Activated T-cell treated with anti-CD3 and anti-CD28 coated beads, Interleukin-2, amount 50 U/mL, for 48 hours (primary cell): ENCODE measurements at places on chromosomes 7 and 10.
A peak's percentile ranks its signal among the peaks of the same experiment; 100 is the strongest.

- DNase-seq = no peak
Measured at GRCh38 chr7:16975712-16976111, 93.9 kb upstream of the AGR3 start.

DNA sequence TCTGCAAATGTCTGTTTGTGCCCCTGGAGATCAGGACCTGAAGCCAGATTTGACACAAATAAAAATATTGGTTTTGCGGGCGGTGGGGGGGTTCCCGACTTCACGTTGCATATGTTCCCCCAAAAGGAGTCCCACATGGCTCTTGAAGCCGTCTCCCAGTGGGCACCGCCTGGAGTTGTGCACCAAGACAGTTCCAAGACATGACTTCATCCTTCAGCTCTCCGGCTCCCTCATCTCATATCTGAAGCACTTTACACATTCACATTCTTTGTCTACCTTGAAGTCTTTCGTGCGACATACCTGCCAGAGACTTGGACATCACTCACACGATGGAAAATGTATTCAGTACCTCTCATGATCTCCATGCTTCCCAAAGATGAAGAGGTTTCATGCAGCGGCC lies 362.8 kb upstream of the FOXK1 start:
- no peak for DNase-seq

GRCh38 chr7:137579913-137580640 lies 236.5 kb upstream of the PTN start:
- DNase-seq = no peak

DNA sequence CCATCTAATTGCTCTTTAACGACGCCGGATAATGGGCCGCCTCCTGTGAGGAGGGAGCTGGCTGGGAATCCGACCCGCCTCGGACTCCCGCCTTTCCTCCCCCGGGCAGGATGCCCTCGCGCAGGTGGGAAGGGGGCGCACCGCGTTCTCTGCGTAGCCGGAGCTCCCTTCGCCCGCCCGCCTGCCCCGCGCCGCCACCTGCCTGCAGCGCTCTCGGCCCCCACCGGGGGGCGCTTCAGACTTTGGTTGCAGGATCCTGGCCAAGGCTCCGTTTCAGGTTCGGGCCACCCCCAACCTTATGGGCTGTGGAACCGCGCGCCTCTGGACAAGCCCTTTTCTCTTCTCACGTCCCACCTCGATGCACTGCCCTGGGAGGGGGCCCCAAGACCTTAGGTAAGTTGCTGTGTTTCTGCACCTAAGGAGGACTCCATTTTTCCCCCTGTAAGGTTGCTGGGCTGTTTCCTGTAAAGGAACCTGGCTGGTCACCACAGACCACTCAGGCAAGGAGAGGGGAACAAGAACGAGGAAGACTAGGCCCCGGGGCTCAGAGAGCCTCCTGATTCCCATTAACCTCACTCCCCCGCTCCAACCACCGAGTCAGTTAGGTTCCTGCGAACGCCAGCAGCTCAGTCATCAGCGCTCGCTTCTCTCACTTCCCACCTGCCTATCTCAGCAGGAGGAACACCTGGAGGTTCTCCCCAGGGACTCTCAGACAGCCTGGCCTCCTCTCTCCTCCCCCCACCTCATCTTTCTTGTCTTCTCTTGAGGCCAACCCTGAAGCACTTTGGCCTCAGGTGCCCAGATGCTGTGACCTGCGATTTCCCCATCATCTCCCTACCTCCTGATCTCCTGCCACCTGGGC lies 11.3 kb upstream of the KAZALD1 start:
- peak; percentile 90 for DNase-seq

DNA sequence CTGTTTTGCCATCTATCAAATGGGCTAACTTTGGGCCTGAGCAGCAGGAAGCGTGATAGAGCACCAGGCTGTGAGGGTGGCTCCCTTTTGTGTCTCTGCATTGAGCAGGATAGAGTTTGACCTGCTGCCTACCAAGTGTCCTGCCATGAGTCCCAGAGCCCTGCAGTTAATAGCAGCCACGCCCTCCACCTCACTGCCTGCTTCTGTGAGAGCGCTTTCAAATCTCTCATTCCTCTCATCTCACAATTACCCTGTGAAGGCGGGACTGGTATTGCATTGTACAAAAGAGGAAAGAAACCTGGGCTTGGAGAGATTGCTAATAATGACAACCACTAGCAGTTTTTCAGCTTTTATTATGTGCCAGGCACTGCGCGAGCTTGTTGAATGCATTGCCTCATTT lies 39.9 kb downstream of the UNC5B start:
- DNase-seq = no peak

DNA sequence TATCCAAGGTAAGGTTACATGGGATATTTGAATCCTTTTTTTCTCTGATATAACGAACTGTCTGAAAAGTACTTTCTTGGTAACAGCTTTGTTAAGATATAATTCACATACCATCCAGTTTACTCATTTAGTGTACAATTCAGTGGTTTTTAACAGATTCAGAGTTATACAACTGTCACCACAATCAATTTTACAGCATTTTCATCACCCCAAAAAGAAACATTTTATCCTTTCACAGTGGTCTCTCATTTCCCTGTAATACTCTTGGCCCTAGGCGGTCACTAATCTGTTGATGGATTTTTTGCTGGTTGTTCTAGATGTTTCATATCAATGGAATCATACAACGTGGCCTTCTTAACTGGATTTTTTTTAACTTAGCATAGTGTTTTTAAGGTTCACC lies 91.6 kb downstream of the GLCCI1 start:
- no peak for DNase-seq

DNA sequence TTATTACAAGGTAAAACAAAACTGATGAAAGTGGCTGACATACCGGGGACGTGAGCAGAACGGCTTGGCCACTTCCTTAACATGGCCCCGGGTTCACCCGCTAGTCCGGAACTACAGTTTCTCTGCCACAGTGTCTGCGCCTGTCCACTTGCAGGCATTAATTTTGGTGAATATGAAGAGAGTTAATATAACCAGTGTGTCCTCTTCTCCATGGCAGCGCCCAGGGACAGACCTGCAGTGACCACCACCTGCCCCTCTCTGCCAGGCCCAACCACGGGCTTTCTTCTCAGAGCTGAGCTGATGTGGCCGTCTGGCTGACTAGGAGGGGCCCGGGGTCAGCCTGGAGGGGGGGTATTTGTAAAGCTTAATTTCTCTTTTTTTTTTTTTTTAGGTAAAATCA lies 1.1 kb upstream of the NDUFB2 start:
- DNase-seq = peak; percentile 14

- DNase-seq = no peak
Measured at GRCh38 chr10:93417921-93418320, 64.2 kb downstream of the MYOF start.

DNA sequence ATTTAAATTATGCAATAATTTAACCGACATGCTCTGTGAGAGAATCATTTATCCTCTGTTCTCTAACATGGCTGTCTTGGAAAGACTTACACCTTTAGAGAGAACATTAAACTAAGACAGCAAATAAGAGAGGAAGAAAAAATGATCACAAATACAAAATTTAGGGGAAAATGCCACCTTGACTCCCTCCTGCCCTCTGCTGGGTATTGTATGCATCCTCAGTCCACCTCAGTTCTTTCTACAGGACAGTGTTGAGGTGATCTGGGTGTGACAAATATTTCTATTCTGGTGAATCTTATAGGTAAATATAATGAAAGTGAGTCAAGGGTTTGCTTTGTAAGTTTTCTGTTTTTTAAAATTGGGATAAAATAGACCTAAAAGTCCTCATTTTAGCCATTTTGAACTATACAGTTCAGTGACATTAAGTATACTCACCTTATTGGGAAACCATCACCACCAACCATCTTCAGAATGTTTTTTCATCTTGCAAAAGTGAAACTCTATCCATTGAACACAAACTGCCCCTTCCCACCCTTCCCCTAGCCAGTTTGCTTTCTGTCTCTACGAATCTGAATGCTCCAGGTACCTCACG lies 61.5 kb upstream of the ELMO1 start:
- DNase-seq = peak; percentile 30

DNA sequence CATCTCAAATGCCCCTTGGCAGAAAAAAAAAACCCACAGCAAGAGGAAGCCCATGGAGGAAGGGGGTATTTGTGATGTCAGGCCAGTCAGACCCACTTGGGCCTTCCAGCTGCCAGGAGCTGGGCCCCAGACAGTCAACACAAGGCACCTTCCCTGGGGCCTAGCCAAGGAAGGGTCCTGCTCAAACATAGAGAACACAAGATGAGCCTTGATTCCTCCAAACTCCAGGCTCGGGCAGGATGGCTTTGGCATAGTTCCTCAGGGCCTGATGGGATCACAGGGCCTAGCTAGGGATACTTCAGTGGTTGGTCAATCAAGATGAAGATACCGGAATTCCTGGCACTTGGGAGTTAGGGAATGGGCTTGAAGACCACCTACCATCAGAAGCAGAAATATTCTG lies 30.8 kb downstream of the DPCD start:
- DNase-seq = no peak

GRCh38 chr10:44418637-44419036 lies 33.7 kb upstream of the CXCL12 start:
- DNase-seq = no peak

DNA sequence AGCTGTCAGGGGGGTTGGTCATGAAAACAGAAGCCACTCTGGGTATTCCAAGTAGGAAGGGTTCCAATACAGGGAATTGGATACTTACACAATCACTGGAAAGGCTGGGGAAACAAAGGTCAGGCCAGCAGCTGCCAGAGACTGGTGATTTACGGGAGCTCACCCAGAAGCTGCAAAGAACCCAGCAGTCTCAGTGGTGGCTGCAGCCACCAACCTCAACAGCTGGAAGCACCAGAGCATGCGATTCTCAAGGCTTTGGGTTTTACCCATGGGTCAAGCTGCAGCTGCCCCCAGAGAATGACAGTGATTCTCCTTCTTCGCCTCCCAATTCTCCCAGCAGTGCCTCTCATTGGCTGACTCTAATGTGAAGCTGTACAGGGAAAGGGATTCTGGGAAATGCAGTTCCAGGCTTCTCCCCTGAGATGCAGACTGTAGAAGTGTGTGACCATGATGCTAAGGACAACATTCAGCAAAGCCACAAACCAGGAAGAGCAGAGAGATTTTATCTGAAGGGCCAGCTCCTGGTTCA lies 107.2 kb upstream of the TCF7L2 start:
- no peak for DNase-seq

DNA sequence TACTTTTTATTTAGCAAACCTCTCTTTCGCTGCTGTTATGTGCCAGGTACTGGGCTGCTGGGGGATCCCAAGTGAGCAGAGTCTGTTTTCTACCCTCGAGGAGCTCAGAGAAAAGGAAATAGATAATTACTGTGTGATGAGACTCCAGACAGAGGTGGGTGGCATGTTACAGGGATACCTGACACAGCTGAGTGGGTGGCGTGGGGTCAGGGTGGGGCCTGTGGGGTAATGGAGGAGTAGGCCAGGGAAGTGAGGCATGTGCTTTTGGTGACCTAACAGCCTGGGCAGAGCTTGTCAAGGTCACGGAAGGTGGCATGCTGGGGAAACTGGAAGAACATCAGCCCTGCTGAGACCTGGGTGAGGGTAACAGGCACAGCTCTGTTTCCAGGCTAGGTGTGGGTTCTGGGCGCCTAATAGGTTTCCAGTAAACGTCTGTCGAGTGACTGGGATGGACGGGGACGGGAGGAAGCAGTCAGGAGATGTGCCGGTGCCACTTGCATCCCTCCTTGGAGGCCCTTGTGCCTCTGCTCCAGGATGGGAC lies 36.5 kb upstream of the MMD2 start:
- DNase-seq = no peak

GRCh38 chr10:29691564-29692072 lies 56.8 kb upstream of the SVIL start:
- no peak for DNase-seq

DNA sequence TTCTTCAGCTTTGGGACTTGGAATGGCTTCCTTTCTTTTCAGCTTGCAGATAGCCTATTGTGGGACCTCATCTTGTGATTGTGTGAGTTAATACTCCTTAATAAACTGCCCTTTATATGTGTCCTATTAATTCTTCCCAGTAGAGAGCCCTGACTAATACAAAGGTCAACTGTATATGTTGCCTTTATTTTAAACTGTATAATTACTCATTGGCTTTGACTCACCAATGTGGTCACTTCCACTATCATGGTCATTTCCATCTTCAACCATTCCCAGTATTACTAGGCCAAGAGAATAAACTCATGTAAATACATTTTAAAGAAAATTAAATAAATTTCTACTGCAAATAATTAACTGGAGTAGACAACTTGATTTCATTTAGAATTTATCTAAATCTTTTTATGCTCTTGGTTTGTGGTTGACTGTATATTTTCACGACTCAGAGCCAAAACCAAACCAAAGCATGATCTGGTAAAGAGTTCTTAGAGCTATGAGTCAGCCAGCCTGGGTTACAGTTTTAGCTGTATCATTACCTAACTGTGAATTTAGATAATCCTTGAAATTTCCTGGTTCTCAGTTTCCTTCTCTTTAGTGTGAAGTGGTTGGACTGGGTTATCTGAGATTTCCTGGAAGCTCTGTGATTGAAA lies 188.4 kb downstream of the PPP1R3A start:
- no peak for DNase-seq

DNA sequence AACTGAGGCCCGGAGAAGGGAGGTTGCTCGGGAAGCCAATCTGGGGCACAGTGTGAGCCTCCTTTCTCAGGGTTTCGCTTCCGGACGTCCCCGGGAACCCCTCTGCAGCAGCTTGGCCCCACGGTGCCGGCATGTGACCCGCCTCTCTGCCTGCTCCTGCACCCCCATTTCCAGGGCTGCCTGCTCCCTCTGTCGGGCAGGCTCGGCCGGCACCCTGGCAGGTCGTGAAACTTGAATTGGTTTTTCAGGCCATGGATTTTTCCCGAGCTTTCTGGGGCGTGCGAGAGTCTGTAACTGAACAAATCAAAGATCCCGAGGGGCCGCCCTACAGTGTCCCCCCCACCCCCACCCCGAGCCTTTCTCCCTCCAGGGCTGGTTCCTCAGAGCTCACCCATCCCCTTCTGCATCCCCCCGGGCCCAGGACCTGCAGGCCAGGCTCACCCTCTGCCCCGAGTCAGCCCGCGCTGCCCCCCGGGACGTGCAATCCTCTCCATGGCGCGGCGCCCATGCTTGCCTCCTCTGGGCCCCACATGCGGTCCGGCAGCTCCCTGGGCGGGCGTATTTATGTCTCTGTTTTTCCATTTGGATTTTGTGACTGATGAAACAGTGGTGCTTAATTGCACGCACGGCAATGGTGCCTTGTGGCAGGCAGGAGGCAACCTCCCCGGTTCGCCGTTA lies 58.1 kb downstream of the UNCX start:
- no peak for DNase-seq

DNA sequence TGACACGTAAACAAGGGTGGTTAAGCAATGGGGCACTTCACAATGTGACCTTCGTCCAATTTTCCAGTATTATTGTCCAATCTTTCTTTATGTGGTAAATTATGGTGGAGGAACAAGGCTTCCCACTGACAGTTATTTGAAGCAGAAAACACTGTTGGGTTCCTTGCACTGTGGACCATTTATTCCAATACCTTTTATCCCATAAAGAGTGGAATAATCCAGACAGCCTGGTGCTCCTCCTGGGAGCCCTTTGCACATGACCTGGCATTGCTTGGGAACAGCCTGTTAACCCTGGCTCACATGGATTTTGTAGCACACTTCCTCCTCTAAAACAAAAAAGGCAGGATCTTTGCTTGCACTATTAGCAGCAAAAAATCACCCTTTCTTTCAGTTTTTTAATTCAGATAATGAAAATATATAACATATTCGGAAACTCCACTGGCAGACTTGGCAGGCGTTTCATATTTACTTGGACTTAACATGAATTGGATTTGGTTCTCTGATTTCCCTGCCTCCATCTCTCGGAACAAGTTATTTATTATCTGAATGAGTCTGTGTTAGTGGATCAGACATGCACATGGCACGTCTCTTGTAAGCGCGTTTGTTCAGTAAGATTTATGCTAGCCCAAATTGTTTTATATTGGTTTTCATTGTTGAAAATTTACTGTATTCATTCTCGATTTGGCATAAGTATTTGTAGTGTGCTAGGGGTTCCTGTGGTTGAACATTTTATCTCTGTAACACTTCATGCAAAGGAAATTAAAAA lies 59.3 kb downstream of the BMPER start:
- DNase-seq = no peak
